Foreskin keratinocyte (primary cell): ENCODE measurements at places on chromosomes 11 and 22. TPM values are rescaled to one million over a fixed set of nuclear protein-coding genes. Genes with fewer than 3 reads are reported as not detected.

Gene MYOD1
- polyA plus RNA-seq, result not detected in 2 replicates

Gene SAA1
- polyA plus RNA-seq, result 10.3 and 39.1 TPM in 2 replicates

Gene RAPSN
- 0.10 and 0.32 TPM in 2 replicates for polyA plus RNA-seq

Gene POLR2L
- 460 and 473 TPM in 2 replicates for polyA plus RNA-seq

Gene DEPDC5
- 4.8 and 5.6 TPM in 2 replicates for polyA plus RNA-seq

Gene OR6A2
- polyA plus RNA-seq, result not detected in 2 replicates

Gene RIBC2
- polyA plus RNA-seq, result 1.5 and 1.7 TPM in 2 replicates

Gene RIMBP3C
- 0.01 and 0.02 TPM in 2 replicates for polyA plus RNA-seq

Gene MISFA
- 0.48 and 0.66 TPM in 2 replicates for polyA plus RNA-seq

Gene CDC45
- polyA plus RNA-seq, result 37.8 and 43.1 TPM in 2 replicates

Gene OR52A1
- polyA plus RNA-seq, result not detected in 2 replicates

Gene LRRC74B
- polyA plus RNA-seq, result not detected in 2 replicates

Gene KIAA0930
- polyA plus RNA-seq, result 93.5 and 102 TPM in 2 replicates

DNA sequence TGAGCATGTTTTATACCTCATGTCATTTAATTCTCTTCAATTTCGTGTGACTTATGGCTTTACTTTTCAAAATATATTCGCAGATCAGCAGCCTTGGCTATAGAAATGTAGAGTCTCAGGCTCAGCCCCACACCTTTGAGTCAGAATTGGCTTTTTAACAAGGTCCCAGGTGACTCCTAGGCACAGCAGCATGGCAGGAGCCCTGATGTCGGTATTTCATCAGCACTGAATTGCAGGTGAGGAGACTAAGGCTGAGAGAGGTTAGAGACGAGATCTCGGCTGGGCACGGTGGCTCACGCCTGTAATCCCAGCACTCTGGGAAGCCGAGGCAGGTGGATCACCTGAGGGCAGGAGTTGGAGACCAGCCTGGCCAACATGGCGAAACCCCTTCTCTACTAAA, 196.9 kb upstream of the SEZ6L start:
- DNase-seq, result no peak

DNA sequence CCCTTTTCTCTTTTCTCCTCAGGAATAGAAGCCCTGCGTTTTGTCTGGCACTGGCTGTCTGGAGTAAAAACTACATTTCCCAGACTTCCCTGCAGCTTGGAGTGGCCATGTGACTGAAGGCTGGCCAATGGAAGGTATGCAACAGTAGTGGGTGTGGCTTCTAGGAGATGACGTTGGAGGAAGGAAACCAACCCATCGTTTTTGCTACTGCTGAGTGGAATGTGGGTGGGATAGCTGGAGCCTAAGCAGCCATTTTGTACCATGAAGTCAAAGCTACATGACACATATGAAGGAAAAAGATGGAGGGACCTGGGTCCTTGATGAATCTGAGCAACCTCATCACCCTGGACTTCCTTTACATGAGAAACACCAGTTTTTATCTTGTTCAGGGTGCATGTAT, 19.6 kb downstream of the FGF3 start:
- no peak for DNase-seq

DNA sequence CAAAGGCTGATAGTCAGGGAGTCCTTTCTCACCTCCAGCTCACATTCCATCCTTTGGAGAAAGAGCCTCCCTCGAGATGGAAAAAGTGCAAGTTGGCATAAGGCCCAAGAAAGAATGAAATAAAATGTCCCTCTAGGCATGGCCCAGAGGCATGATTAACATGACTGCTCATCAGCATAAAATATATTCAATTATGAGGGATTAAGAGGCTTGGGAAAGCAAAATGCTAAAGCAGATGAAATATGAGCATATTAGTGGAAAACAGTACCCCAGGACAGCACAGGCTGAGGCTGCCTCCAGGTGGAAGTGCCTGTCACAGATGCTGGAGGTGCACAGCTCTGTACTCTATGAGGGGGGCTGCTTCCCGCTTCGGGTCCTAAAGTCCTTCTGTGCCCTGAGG, 347.8 kb upstream of the PLET1 start:
- no peak for DNase-seq

DNA sequence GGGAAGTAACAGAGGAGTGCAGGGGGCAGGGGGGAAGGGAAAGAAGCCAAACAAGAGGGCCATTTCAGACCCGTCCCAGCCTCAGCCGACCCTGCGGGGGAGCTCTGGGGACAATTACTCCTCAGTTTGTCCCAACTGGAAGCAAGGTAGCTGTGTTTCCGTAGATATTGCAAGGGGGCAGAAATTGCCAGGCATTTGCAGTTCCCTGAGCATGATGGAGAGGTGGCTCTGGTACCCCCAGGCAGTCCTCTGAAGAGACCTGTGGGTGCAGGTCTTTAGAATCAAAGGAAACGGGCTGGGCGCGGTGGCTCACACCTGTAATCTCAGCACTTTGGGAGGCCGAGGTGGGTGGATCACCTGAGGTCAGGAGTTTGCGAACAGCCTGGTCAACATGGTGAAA, 13.8 kb upstream of the JAM3 start:
- DNase-seq, result no peak

- no peak for DNase-seq
These were observed 288.5 kb downstream of the KIRREL3 start for GRCh38 chr11:126711977-126712625.

DNA sequence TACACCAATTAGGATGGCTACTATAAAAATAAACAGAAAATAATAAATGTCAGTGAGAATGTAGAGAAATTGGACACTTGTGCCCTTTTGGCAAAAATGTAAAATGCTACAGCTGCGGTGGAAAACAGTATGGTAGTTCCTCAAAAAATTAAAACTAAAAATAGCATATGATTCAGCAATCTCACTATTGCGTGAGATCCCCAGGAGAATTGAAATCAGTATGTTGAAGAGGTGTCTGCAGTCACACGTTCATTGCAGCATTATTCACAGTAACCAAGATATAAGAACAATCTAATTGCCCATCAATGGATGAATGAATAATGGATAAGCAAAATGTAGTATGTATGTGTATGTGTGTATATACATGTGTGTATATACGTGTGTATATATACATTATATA, 6.8 kb downstream of the OR52N2 start:
- no peak for DNase-seq

- no peak for DNase-seq
These were observed 7.7 kb upstream of the APLP2 start for GRCh38 chr11:130062026-130062425.

GRCh38 chr22:22130953-22131608, 113.5 kb upstream of the VPREB1 start:
- DNase-seq, result no peak

DNA sequence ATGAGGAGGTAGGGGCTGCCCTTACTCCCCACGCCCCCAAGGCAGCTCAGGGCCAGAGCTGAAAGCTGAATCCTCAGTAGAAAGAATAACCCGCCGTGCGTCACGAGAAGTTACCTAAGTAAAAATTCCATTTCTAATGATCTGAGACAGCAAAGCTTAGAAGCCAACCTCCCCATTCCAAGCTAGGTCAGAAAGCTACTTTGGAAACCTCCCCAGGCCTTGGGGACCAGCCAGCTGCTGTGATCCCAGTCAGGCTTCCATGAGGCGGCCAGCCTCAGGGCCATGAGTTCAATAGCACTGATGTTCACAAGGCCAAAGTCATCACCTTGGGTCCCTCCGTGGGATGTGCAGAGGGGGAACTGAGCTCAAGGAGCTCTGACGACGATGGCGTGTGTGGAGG, 6.9 kb downstream of the SHISAL1 start:
- no peak for DNase-seq

DNA sequence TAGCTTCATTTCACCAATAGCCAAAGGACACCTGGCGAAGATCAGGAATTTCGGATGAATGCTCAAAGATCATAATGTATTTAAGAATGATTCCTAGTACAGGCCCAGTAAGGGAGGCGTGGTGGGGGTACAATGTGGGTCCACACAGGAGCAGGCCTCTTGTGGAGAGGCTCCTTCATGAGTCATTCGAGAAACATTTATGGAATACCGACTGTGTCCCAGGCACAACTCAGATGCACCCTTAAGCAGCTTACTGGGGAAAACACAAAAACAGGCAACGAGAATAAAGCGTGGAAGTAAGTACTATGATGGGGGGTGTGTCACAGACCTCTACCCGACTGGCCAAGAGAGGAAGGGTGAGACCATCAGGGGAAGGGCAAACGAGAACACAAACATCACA, 44.5 kb downstream of the SMCO4 start:
- no peak for DNase-seq

GRCh38 chr11:14253421-14253820, 105.6 kb downstream of the RRAS2 start:
- no peak for DNase-seq

GRCh38 chr11:8028766-8029165, 41.6 kb downstream of the EIF3F start:
- no peak for DNase-seq

DNA sequence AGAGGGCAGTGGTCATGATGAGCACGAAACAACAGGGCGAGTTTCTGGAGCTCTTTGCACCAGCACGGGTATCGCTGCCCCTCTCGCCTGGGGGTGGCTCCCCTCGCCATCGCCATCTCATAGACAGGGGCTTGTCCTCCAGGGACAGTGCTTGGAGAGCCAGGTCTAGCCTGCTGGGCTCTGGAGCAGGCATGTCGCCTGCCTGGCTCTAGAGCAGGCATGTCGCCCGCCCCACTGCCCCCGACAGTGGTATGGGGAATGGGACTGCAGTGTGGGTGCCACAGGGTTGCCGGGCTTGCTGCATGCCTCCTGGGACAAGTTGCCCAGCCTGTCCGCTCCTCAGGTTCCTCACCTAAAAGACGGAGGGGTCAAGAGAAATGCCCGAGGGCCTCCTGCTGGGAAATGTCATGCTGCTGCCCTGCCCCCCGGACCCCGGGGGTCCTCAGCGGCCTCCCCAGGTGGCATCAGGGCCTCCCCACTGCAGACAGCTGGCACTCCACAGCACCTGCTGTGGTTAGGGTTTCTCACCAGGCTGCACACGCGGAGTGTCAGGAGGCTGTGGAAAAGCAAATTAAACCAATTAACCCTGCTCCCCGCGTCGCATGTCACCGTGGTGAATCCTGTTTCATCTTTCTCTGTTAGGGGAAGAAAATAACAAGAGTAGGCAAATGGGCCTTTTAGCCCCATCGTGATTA, 403.0 kb downstream of the TBC1D22A start:
- DNase-seq, result no peak

GRCh38 chr22:46783721-46784120, 21.3 kb downstream of the TBC1D22A start:
- no peak for DNase-seq

- no peak for DNase-seq
These were observed 92.1 kb upstream of the TTC12 start for GRCh38 chr11:113222241-113222640.

- DNase-seq, result no peak
These were observed 68.5 kb downstream of the PIWIL3 start for GRCh38 chr22:24706054-24706453.

DNA sequence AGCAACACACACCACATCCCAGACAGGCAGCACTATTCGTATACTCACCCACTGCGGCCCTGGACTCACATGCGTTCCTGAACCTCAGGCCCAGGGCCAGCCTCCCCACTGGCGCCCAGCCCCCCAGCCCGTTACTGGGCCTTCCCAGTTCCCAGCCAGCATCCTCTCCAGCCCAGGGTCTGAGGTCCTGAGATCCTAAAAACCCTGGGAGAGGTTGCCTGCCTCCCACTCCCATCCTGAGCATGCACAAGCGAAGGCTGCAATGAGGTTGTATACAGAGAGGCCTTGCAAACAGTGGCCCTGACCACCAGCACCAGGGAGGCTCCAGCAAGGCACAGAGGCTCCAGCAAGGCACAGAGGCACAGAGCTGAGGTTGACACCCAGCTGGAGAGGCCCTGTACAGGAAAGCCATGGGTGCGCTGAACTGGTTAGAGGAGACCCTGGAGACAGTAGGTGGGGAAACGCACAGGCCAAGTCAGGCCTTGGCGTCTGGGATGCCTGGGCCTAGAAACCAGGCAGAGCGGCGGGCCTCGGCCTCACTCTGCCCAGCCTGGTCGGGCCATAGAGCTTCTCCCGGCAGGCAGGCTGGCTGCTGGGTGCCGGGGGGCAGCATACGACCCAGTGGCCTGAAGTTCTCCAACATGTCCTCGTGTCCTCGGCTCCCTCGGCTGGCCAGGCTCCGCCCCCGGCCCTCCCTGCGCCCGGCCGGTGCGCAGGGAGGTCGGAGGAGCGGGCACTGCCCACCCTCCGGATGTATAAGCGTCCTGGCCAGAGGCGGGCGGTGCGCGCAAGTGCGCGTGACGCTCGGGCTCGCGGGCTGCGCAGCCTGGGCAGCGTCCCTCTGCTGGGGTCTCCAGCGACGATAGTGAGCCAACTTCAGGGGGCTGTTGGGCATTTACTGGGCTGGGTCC, 2.3 kb upstream of the TBX1 start:
- DNase-seq, result no peak

- DNase-seq, result no peak
These were observed 400.5 kb downstream of the TENM4 start for GRCh38 chr11:79040348-79040747.

GRCh38 chr22:21700822-21701221, 34.8 kb downstream of the YPEL1 start:
- DNase-seq, result no peak

- no peak for DNase-seq
These were observed at the start of gene HTR3A for GRCh38 chr11:113974741-113975470. TSS of gene HTR3A (plus strand) at chr11:113975108. CDS start at chr11:113975326, 218 bp downstream.

GRCh38 chr11:64173616-64174355, 7.9 kb upstream of the MACROD1 start:
- DNase-seq, result no peak

DNA sequence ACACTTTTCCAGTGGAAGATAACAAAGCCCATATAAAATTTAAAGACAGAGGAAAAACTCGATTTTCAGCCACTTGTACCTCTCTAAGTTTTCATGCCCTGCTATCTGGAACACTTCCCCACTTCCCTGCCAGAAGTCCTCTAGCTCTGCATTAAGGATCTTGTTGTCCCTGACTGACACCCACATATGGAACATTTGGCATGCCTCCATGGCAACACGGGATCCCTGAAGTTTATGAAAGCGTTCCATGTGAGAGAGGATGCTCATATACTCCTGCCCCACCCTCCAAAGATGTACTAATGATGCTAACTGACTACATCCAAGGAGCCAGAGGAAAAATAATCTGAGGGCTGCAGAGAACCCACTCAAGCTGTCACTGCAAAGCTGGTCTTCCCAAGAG, 8.8 kb upstream of the C11orf91 start:
- no peak for DNase-seq

DNA sequence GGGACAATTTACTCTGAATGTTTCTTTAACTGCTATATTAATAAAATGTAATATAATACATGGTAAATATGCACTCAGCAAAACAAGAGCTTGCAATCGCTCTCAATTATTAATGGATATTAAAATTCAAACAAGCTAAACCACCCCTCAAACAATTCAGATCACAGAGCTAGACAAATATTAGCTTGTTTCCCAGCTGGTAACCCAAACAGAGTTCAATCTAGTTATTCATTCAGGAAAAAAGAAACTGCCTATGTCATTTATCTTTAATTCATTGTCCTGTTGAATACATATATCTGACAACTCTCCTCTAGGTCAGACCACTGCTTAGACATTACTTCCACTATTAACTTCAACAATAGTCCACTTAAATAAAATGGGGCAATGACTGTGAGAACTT, 78.7 kb downstream of the SERGEF start:
- DNase-seq, result no peak

DNA sequence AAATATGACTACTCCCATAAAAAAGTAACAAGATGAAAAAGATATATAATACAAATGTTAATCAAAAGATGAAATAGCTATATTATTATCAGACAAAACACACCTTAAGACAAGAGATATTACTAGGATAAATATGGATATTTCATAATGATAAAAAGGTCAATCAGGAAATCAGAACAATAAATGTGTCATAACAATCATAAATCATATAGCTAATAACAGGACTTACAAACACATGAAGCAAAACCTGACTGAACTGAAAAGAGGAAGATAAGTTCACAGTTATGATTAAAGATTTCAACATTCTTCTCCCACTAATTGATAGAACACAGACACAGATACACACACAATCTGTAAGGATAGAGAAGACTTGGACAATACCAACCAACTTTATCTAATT, 47.2 kb downstream of the EIF3M start:
- no peak for DNase-seq
